Activated CD8-positive, alpha-beta memory T cell treated with anti-CD3 and anti-CD28 coated beads for 1 hour (primary cell): ENCODE measurements at places on chromosomes 7 and 10.
A peak's percentile ranks its signal among the peaks of the same experiment; 100 is the strongest.

GRCh38 chr7:135186841-135187253 lies 16.3 kb upstream of the CYREN start:
- DNase-seq, result no peak

DNA sequence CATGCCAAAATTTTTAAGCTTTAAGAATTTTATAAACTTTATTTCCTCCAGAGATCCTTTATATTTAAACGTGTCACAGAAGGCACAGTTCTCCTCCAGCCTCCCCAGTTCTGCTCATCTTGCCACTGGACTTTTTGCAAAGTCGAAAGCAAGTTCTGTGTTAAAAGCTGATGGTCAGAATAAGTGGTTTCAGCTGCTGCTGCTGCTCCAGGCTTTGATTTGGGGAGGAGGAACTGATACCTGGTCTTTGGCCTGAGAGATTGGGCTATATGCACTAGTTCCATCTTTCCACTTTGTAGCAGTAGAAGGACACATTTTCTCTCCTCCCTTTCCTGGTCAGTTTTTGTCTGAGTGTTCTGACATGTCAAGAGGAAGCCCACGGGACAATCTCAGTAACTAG lies 435.9 kb upstream of the PHF14 start:
- no peak for DNase-seq

GRCh38 chr7:8228766-8229674 lies 32.9 kb downstream of the ICA1 start:
- DNase-seq, result no peak

DNA sequence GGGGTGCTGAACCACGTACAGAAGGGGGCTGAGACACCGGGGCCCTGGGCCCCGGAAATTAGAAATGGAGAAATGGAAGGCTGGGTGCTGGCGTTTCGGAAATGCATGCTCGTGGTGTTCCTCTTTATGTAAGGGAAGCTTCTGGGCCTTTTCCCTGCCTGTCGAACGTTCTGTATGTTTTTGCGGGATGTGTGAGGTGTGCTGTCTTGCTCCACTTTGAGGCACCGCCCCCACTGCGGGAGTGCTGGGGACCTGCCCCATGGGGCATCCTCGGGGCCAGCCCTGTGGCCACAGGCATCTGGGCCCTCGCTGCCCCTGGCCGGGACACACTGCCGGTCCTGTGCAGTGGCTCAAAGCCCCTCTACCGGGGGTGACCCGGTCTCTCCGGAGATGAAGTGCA lies 1.7 kb upstream of the VENTX start:
- DNase-seq, result no peak

GRCh38 chr7:16455591-16455990 lies 9.9 kb downstream of the SOSTDC1 start:
- DNase-seq, result no peak

GRCh38 chr7:29588900-29589696 lies 25.5 kb downstream of the PRR15 start:
- DNase-seq, result no peak

DNA sequence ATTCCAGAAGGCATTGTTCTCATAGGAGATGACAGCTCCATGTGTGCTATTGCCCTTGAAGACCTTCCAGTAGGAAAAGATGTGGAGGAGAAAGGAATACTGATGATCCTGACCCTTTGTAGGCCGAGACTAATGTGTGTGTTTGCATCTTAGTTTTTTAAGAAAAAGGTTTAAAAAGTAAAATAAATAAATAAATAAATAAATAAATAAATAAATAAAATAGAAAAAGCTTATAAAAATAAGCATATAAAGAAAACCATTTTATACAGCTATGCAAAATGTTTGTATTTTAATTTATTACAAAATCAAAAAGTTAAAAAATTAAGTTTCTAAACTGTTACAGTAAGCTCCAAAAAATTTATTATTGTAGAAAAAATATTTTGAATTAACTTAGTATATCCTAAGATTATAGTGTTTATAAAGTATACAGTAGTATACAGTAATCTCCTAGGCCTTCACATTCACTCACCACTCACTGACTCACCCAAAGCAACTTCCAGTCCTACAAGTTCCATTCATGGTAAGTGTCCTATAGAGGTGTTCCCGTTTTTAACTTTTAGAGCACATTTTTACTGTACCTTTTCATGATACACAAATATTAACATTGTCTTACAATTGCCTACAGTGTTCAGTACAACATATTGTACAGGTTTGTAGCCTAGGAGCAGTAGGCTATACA lies 435.2 kb upstream of the SEMA3A start:
- DNase-seq, result no peak

DNA sequence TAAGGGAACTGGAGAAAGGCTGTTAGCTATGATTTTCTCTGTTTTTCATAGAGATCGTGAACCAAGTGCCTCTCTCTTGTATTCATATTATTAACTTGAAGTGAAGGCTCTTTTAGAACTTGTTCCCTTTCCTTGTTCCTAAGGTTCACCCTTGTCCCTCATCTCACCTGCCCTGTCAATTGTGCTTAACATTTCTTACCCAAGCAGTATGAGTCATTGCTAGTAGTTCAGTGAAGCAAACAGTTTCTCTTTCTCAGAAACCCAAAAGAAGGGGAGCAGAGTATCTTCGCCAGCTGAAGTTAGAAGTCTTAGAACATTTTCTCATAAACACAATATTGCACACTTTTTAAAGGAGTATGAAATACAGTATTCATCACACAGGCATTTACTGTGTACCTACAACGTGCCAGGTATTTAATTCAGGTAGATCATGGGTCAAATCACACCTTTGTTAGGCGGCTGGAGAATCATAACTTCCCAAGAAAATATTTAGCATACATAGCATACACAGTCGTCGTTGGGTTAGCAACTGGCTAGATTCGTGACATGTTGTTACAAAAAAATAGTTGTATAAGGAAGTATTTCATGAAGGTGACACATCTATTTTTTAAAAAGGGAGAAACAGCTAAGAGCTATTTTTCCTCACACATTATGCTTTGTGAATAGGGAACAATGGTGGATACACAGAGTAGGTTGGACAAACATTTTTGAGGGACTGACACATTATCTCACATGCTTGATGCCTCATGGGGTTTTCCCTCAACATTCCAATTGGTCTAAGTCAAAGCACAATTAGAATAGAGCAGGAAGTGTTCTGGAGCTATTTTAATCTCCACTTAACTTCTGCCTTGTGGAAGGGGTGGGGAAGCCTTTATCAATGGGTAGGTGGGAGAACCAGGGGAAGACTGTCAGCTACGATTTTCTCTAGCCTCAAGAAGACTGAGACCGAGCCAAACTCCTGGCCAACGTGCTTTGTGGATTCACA lies 13.2 kb downstream of the HDAC9 start:
- no peak for DNase-seq

GRCh38 chr10:110353244-110354119 lies 48.8 kb upstream of the SMNDC1 start:
- DNase-seq, result no peak

DNA sequence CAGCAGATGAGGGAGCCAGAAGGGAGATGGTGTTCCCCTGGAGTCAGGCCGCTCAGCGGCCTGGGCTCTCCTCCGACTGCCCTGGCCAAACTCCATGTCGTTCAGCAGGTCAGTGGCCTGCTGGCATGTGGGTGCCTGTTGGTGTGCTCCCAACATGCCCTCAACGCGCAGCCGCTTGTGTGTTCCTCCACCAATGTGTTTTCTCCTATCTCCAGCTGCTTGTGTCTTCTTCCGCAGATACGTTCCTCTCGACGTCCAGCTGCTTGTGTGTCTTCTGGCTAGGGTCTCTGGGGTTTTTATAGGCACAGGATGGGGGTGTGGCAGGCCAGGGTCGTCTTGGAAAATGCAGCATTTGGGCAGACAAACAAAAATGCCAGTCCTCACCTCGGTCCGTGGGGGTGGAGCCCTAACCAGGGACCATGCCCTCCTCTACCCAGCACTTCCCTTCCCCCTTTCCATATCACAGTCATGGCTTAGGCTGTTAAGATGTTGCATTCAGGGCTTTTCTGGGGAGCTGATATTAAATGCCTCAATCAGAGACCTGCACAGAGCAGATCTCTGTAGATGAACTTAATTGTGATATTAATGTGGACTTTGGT lies 111.6 kb downstream of the TMEM178B start:
- DNase-seq, result no peak

DNA sequence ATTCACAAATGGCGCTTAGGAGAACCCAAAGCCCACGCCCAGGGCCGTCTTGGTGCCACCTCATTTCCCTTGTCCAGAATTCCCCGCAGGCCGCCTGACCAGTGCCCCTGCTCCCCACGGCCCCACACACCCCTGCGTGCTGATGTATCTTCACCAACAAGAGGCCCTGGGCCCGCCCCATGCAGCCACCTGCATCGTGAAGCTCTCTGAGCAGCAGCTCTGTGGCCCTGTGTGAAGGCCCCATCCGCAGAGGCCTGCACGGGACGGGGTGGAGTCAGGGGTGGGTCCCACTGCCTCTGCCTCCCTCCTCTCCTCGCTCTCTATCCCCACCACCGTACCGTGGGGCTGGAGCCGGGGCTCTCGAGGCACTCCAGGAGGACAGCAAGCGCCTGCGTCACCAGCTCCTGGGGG lies 14.7 kb downstream of the BRAT1 start:
- DNase-seq, result no peak

DNA sequence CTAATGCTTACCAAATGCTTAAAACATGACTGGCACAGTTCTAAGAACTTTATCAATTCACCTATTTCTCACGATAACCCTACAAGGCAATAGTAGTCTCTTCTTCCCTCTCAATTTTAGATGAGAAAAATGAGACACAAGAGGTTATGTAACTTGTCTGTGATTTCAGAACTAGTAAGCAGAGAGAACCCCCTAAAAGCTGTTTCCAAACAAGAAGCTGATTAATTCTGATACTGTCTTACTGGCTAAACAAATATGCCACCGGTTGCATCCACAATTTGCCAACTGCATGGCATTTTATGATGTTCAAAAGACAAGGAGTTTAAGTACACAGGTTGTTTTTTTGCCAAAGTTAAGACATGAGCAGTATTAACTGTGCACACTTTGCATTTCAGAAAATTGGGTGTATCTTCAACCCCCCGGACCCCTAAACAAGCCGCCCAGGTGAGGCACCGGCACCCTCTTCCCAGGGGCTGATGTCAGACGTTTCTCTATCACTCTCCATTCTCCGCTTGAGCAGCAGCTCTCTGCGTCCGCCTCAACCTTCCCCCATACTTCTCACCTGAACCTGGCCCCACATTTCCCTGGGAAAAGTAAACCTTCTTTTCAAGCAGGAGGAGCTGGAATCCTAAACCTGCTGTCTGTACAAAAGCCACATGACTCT lies 21.7 kb downstream of the RSU1 start:
- DNase-seq, result no peak

DNA sequence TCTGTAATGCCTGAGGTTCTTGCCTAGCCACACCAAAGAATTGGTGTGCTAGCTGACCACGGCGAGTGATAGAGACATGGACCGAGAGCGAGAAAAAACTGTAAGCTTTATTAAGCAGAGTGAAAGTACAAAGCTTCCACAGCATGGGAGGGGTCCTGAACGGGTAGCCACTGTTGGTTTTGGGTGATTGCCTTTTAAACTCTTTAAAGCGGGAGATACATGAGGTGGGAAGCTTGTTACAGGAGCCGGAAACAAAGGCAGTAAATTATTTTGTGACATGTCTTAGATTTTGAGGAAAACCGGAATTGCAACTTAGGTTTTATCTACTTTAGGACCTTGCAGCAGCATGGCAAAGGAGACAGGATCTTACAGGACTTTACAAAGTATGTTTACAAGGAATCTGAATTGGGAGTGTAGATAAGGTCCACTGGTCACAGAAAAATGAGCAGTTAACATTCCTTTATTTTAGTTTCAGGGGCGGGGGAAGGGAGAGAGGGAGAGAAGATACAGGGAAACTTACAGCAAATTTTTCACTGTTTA lies 252.7 kb upstream of the MBL2 start:
- DNase-seq, result no peak

DNA sequence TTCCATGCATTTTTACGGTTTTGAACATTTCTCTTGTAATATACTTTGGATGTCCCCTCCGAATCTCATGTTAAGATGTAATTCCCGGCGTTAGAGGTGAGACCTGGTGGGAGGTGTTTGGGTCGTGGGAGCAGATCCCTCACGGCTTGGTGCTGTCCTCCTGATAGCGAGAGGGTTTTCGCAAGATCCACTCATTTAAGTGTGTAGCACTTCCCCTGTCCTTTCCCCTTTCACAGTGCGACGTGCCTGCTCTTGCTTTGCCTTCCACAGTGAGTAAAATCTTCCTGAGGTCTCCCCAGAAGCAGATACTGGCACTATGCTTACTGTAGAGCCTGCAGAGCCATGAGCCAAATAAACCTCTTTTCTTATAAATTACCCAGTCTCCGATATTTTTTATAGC lies 6.6 kb downstream of the GPR141 start:
- no peak for DNase-seq

DNA sequence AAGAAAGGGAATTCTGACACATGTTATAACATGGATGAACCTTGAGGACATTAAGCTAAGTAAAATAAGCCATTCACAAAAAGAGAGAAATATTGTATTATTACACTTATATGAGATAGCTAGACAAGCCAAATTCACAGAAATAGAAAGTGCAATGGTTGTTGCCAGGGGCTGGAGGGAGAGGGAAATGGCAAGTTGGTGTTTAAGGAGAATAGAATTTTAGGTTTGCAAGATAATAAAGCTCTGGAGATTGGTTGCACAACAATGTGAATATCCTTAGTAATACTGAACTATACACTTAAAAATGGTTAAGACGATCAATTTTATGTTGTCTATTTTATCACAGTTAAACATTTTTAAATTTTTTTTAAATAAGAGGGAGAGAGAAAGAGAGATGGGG lies 25.0 kb upstream of the ADD3 start:
- no peak for DNase-seq

DNA sequence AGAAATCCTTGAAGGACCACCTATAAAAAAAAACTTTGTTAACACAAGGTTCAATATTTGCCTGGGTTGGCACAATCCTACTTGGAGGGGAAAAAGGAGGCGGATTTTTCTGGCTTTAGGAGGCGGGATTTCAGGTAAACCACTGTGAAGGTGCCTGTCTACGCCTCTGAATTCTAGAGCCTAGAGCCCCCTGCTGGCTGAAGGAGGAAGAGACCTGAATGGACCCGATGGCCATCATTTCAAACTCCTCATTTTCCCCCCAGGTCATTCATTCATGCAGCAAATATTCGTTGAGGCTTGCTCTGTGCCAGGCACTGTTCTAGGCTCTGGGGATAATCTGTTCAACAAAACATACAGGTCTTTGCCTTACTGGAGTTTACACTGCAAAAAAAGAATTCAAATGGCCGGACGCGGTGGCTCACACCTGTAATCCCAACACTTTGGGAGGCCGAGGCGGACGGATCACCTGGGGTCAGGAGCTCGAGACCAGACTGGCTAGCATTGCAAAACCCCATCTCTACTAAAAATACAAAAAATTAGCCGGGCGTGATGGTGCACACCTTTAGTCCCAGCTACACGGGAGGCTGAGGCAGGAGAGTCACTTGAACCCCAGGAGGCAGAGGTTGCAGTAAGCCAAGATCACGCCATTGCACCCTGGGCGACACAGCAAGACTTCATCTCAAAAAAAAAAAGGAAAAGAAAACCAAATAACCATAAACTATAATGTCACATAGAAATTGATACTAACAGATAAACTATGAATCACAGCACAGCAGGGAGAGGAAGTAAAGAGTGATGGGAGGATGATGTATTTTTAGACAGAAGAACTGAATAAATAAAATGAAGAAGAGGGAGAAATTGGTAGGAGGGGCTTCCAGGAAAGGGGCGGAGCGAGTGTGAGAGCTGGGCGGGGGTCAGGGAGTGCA lies 90.1 kb upstream of the NFE2L3 start:
- DNase-seq, result peak; percentile 41

- no peak for DNase-seq
Observed at GRCh38 chr10:83909001-83909400, 230.3 kb upstream of the GHITM start.

- DNase-seq, result no peak
Observed at GRCh38 chr10:28020993-28021982, 22.4 kb upstream of the ODAD2 start.

GRCh38 chr7:73894733-73895551 lies 34.0 kb downstream of the TMEM270 start:
- DNase-seq, result no peak
